ENCODE measurements at places on chromosomes 2 and 18.

GRCh38 chr2:235546151-235546435 is 52.2 kb downstream of the AGAP1 start:
- DNase-seq = no peak

DNA sequence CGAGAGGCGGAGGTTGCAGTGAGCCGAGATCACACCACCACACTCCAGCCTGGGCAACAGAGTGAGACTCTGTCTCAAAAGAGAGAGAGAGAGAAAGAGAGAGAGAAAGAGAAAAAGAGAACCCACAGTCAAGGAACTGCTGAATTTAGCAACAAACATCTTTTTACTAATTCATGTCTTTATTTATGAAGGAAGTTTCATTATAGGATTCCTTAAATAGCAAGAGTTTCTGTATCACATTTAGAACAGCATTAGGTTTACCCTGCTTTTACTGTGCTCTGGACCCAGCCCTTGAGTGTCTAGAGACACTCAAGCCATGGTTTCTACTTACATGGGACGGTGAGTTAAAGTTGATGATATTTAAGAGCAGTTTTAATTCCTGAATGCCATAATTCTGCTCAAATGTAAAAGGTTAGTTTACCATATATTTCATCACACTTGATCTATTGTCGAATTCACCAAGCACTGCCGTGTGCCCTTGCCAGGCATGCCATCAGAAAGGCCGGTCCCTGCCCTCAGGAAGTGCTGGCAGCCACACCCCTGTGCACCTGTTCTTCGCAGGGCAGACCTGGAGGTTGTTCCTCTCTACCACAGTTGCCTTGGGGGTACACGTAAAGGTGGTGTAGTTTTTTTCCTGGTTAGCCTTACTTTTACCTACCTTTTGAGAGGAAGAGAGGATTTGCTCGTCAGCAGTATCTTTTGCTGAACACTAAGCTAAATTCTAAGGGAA is 153.3 kb downstream of the LDLRAD4 start:
- DNase-seq = no peak

DNA sequence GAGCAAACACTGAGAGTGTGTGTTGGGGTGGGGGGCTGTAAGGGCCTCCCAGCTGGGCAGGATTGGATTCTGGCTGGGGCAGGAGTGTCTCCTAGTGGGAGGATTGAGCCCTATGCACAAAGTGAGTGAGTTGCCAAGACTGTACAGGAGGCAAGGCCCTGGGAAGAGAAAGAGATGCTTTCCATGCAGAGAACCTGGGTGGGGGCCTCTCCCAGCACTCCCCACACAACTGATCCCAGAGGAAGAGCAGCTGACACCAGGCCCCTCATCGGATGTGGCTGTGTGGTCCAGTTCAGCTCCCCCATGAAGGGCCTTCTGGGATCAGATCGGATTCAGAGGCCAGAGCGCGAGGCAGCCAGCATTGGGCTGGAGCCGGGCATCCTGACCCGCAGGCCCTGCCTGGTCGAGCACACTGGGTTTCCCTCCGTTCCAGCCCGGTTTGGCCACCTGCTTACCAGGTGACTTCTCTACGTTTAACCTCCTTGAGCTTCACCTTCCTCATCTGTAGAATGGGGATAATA is 49.4 kb upstream of the FAHD2A start:
- no peak for DNase-seq

DNA sequence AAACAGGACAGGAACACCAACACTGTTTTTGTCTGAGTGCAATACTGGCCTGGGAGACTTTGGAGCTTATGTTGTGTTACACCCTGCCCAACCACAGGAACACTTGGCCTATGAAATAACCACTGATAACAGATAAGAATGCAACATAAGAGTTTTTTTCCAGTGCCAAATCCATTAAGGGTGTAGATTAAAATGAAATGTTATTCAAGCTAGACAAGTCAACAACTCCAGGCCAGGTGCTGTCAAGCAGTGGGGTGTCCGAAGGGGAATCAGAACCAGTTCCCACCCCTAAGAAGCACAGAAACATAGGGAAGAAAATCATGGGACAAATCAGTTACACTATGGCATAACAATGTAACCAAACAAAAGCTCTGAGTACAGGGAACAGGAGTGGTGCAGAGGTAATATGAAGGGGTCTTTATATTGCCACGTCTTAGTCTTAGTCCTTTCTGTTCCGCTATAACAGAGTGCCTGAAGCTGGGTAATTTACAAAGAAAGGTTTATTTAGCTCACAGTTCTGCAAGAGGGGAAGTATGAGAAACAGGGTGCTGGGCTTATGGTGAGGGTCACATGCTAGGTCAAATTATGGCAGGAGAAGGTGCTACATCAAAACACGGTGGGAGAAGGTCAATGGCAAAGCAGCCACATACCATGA is 3.8 kb downstream of the AFG3L2 start:
- DNase-seq = no peak

DNA sequence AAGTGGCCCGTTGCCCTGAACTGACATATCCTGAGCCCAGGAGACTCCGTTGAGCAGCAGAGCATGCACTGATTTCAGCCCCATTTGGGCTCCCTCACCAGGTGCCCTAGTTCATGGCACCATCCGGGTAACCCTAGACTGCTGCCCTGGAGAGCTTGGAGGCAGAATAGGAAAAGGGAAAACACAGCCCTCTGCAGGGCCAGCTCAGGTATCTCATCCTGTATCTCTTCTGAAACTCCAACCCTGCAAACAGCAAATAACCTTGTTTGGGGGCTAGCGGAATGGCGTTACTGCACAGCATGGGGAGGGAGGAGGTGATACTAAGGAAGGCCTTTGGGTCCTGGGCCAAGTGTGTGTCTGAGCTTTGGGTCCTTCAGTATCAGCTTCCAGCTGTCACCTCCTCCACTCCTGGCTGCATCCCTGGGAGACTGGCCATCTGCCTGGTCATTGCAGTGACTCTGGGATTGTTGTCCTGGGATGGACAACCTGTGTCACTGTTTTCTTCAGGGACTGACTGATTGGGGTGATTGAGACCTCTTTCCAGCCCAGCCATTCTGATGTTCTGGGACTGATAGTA is 233.8 kb upstream of the SKOR2 start:
- DNase-seq = no peak

- DNase-seq = peak; percentile 43
These were observed 51.9 kb downstream of the LRPPRC start for GRCh38 chr2:43943809-43944452.

GRCh38 chr2:54164106-54164505 is 48.7 kb downstream of the ACYP2 start:
- no peak for DNase-seq

DNA sequence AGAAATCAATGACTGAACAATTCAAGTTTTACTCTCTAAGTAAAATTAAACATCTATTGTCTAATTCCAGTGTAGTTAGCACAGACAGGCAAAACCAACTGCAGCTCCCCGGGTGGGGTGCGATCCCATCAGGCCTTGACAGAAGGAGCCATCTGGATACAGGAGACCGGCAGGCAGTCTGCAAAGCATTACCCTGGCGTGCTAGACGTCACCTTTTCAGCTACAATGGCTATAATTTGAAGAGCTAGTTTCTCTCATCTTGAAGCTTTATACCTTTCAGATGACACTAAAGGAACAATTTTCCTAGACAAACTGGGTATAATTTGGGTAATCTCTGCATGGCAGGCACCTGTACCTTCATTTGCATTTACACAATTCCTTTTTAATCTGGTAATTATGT is 761.5 kb upstream of the SOX11 start:
- no peak for DNase-seq

DNA sequence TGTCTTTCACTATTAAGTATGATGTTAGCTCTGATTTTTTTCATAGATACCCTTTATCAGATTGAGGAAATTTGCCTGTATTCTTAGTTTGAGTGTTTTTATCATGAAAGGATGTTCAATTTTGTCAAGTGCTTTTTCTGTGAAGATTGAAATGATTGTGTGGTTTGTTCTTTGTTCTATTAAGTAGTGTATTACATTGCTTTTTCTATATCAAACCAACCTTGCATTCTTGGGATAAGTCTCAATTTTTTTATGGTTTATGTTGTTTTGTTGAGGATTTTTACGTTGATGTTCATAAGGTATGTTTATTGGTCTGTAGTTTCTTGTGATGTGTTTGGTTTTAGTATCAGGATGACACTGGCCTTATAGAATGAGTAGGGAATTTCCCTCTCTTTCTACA is 19.1 kb downstream of the PDK1 start:
- DNase-seq = no peak

DNA sequence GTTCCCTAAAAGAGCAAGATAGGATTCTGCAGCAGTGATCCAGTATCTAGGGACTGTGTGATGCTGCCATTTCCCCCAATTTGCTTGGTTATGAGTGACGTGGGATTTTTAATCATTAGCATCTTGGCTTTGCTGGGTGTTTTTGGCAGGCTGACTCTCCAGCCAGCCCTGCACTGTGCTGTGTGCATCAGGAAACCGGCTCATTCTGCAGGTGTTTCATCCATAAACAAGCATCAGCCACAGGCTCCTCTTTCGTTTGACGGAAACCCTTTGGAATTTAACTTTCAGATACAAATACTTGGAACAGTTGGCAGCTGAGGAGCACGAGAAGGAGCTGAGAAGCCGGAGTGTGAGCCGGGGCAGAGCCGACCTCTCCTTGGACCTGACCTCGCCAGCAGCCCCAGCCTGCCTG is 135.9 kb downstream of the TPGS2 start:
- DNase-seq = no peak

DNA sequence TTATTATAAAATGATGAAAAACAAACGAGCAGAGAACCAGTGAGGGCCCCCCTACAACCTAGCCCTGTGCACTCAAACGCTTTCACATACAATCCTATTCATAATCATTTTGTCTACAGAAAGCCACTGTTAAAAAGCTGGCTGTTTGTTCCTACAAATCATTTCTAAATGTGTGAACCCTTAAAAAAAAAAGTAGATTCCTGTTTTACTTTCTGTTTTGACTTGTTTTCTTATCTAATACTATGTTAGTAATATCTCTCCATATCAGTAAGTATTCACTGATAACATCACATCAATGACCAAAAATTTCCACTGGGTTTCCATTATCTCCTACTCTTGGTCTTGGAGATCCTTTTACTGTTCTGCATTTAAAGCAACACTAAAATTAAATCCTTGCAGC is 128.8 kb upstream of the TTC39C start:
- no peak for DNase-seq

- DNase-seq = no peak
These were observed 334.7 kb downstream of the EIPR1 start for GRCh38 chr2:3042601-3043585.

DNA sequence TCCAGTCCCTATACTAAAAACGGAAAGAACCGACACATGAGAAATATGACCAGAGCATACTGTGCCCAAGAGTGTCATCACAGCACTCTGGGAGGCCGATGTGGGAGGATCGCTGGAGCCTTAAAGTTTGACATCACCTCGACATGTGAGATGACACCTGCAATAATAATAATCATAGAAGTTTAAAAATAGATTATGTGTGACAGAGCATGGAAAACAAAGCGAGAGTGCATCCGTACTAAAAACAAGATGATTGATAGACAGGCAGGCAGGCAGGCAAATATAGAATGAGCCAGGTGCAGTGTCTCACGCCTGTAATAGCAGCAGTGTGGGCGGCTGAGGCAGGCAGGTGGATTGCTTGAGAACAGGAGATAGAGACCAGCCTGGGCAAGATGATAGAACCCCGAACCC is 114.8 kb upstream of the ANKRD30BL start:
- DNase-seq = no peak

DNA sequence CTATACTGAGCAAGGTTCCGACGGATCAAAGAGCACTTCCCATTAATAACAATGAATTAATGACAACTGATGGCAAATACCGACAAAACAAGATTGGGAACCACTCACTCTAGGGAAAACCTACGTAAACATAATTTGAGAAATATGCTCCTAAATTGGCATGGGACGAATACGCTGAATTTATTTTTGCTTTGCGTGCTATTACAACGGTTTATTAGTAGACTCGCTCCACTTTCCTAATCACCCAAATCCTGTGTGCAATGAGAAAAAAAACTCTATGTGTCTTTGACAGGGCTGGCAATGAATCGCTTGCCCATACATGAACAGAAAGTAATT is 536 bp upstream of the SLC25A12 start:
- no peak for DNase-seq

- no peak for DNase-seq
These were observed 302.3 kb upstream of the UBE2E3 start for GRCh38 chr2:180677930-180678624.

DNA sequence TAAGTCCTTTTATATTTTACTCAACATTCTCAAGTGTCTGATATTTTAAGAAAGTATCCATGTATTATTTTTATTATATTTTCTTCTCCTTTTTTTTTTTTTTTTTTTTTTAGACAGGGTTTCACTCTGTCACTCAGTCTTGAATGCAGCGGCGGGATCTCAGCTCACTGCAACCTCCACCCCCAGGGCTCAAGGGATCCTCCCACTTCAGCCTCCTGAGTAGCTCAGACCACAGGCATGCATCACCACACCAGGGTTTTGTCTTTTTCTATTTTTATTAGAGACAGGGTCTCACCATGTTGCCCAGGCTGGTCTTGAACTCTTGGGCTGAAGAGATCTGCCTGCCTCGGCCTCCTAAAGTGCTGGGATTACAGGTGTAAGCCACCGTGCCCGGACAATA is 212.1 kb downstream of the TCF4 start:
- no peak for DNase-seq

DNA sequence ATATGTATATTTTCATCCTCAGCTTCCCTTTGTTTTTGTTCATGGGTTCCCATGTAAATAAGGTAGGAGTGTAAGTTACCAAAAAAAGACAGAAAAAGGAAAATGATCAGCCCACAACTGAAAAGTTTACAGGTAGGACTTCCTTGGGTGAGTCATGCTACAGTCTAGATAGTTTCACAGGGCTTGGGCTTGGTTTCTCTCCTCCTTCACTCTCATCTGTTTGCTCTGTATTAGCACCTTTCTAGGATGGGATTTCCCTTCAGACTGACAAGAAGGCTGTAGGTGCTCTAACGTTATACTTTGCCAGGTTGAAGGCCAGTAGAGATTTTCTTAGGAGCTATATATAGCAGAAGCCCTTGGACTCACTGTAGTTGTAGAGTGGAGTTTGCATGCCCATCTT is 57.9 kb downstream of the FAM171B start:
- no peak for DNase-seq

GRCh38 chr2:186697536-186697935 is 3.7 kb downstream of the FAM171B start:
- DNase-seq = no peak

GRCh38 chr2:26898480-26899078 is 50.6 kb downstream of the DPYSL5 start:
- no peak for DNase-seq

DNA sequence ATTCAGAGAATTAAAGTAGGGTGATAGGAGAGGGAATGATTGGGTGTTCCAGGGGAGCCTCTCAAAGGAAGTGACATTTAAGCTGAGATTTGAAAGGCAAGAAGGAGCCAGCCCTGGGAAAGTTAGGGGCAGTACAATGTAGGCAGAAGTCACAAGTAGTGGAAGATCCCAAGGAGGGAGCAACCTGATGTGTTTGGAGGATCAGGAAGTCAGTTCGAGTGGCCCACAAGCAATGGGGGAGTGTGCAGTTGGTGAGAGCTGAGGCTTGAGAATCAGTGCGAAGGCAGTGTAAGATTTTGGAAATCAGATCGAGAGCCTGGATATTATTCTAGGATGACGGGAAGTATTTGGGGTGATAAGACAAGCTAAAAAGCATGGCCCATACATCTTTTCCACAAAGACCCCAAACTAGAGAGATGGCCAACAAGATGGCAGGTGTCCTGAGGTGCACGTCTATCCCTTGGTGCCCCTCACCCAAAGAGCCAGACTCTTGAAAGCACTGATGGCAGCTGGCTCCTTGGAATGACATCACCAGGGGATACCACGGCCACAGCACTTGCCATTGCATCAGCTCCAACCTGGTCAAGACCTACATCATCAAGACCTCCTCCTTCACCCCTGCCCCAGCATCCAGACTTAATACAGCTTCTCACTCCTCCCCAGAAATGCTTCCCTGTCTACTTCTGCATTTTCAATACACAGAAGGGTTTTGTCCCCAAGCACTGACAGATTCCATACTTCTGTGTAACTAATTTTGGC is 127.3 kb downstream of the BCL2 start:
- no peak for DNase-seq
